Myocyte (in vitro differentiated cells): ENCODE measurements at places on chromosomes 6 and 20. TPM values are rescaled to one million over a fixed set of nuclear protein-coding genes. Genes with fewer than 3 reads are reported as not detected.

DNA sequence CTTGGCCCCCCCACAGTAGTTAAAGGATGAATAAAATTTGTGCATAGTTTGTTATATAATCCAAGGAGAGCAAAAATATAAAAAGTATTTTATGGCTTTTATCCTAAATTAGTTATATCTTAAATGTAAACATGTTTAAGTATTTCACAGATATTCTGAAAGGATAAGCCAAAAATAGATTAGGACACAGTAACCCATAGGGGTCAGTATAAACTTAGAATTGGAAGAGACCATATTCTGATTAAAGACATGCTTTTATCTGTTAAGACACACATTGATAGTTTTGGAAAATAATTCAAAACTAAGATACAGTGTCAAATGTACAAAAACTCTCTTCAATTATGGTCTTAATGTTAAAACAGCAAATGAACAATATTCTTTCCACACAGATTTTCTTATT is 4.5 kb upstream of the SERINC1 start:
- peak; percentile 18 for DNase-seq

DNA sequence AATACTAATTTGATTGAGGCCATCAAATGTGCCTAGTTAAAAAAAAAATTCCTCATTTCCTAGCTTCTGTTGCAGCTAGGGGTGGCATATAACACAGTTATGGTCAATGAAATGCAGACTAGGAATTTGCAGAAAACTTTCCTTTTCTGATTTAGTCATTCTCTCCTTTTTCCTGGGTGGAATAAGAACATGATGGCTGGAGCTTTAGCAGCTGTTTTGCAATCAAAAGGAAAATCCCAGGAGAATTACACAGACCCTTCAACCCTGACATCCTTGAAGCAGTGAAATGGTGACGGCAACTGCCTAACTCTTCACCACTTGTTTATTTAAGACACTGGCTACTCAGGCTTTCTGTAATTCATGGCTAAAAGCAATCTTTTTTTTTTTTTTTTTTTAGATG is 23.1 kb upstream of the RIMS4 start:
- no peak for DNase-seq

DNA sequence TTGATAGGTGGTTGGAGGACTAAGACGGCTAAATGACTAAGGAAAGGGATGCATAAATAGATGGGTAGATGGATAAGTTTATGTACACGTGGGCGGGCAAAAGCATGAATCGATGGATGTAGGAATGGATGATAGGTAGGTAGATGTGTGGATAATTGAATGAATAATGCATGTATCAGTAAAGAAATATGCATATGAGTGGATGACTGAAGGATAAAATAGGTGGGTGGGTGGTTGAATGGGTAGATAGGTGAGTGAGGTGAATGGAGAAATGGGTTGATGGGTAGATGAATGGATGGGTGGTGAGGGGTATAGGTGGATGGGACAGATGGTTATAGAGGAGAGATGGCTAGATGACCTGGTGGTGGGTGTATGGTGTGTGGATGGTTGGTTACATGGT is 20.2 kb downstream of the SLC12A5 start:
- DNase-seq, result no peak

- no peak for DNase-seq
Observed at GRCh38 chr6:149158076-149158475, 159.4 kb upstream of the TAB2 start.

- no peak for DNase-seq
Observed at GRCh38 chr20:57288651-57289277, 22.3 kb upstream of the BMP7 start.

DNA sequence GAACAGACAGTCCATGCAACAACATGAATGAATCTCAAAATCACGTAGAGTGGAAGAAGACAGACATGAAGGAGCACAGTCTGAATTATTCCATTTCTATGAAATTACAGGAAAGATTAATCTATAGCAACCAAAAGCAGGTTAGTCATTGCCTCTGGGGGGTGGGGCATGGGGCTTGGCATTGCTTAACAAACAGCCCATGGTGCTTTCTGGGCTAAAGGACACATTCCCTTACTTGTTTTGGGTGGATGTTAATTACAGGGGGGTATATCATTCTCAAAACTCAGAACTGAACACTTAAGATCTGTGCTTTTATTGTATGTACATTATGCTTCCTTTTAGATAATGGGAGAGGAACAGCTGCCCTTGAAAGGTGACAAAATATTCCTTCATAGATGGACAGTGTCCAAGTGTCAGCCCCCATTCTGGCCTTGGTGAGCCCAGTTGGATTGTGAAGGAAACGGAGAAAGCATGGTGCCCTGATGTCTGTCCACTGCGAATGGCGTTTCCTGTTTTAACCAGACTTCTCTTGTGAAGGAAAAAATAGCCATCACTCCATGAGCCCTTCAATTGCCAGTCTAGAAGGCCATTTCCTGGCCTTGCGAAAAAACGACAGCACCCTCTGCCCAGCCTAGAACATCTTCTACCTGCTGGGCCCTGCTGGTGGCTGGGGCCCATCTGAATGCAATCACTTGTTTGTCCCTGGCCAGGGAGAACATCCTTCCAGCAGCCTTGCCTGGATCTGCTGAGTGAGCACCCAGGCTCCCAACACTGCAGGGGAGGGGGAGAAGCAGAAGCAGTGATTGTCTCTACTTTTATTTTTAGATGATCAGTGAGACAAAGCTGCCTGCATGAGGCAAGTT is 179.7 kb downstream of the BCAS1 start:
- DNase-seq, result no peak

GRCh38 chr6:68679399-68679798 is 44.3 kb downstream of the ADGRB3 start:
- DNase-seq, result no peak

DNA sequence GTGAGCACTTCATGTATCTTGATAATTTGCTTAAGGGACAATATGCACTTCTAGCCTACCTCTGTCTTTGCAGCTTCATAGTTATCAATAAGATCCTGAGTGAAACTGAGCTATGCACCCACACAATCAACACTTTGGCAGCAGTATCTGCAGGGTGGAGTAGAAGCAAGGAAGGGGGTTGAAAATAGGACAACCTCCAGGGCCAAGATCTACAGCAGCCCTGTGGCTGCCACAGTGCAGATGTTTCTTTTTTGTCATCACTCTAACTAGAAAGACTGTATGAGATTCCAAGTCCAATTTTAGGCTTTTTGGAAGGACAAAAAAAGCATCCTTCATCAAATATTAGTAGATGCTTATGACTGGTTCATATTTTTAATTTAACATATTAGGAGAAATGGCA is 336.1 kb upstream of the CITED2 start:
- DNase-seq, result no peak

DNA sequence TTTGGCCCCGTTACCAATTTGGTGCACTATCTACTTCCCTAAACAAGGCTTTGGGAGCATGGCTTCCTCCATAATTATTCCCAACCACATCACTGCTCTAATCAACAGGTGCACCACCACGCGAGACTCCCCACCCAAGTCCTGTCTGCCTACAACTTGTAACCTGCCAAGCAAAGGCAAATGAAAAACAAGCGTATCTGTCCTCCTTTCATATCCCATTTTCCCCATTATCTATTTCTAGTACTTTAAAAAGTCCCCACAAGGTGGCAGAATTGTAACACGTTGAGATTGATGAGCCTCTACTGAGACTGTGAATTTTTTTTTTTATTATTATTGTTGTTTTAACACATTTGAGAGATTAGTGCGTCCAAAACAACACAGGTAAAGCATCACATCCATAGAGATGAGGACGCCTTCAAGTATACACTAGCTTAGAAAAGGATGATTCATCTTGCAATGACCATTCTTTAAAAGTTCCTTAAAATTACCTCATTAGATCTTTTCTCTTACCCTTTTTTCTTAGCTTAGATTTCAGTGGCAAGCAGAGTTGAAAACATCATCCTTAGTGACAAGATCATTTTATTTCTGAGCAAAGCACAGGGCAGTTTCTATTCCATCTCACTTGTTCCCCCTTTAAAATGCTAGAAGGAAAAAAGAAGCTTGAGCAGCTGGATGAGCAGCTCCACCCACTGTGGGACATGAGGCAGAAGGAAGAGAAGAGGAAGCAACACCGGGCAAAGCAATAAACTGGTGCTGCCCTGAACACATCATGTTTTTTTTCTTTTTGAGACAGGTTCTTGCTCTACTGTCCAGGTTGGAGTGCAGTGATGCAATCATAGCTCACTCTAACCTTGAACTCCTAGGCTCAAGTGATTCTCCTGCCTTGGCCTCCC is 210.8 kb downstream of the ARHGAP18 start:
- DNase-seq, result peak; percentile 77

GRCh38 chr6:14664621-14665315 is 547.2 kb downstream of the CD83 start:
- no peak for DNase-seq

GRCh38 chr20:6558341-6558740 is 209.1 kb upstream of the BMP2 start:
- DNase-seq, result no peak

- DNase-seq, result peak; percentile 69
Observed at GRCh38 chr6:41159415-41160082, 3.4 kb downstream of the TREM2 start.

GRCh38 chr6:116351101-116351500 is 19.6 kb upstream of the DSE start:
- DNase-seq, result no peak

DNA sequence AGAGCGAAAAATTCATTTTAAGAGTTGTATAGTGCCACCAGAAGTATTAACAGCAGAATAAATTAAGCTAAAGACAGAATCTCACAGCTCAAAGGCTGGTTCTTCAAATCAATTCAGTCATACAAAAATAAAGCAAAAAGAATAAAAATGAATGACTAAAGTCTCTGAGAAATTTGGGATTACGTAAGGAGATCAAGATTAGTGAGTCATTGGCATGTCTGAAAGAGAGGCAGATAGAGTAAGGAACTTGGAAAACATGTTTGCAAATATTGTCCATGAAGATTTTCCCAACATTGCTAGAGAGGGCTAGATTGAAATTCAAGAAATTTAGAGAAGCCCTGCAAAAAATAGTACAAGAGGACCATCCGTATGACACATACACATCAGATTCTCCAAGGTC is 1413.9 kb upstream of the ADGRB3 start:
- DNase-seq, result peak; percentile 39

DNA sequence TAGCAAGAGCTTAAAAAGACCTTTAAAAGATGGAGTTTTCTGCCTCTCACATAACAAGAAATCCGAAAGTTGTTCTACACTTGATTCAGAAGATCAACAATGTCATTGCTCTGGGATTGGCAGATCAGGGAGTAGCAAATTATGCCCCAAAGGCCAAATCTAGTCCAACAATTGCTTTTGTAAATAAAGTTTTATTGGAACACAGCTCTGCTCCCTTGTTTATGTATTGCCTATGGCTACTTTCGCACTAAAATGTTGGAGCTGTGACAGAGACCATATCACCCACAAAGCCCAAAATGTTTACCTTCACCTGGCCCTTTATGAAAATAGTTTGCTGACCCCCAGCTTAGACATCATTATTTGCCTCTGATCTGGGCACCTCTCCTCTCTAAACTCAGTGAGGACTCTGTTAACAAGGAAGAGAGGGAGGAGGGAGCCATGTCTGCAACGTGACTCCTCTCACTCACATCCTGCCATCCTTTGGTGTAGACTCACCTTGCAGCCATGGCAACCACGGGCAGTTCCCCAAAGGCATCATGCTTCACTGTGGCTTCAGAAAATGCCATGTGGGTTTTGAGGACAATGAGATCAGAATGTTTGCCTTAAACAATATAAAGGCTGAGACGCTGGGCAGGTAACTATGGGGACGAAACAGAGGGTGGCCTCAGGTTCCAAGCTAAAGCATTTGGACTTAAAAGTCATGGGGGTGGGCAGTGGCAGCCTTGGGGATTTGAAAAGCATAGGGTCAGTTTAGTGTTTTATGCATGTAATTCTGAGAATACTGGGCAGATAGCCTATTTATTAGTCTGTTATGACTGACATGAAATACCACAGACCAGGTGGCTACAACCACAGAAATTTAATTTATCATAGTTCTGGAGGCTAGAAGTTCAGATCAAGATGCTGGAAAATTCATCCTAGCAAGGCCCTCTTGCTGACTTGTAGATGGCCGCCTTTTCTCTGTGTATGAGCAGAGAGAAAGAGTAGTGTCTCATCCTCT is 149.7 kb upstream of the TNFAIP3 start:
- peak; percentile 83 for DNase-seq

DNA sequence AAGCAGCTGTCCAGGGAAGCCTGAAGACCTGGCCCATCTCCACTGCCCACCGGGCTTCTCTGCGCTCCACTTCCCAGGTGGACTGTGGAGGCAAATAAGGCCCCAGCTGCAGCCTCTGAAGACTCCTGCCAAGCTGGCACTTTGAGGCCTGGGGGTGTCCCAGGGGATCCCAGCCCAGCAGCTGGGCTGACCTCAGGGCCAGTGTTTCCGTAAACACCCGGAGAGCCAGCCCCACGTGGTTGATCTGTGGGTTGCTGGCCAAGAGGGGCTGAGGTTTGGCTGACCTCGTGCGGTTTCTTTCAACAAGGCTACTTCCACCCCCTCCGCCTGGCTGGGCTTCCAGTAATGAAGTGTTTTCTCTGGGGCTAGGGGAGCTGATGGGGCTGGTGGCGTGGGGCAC is 12.4 kb upstream of the CCN5 start:
- peak; percentile 99 for DNase-seq

DNA sequence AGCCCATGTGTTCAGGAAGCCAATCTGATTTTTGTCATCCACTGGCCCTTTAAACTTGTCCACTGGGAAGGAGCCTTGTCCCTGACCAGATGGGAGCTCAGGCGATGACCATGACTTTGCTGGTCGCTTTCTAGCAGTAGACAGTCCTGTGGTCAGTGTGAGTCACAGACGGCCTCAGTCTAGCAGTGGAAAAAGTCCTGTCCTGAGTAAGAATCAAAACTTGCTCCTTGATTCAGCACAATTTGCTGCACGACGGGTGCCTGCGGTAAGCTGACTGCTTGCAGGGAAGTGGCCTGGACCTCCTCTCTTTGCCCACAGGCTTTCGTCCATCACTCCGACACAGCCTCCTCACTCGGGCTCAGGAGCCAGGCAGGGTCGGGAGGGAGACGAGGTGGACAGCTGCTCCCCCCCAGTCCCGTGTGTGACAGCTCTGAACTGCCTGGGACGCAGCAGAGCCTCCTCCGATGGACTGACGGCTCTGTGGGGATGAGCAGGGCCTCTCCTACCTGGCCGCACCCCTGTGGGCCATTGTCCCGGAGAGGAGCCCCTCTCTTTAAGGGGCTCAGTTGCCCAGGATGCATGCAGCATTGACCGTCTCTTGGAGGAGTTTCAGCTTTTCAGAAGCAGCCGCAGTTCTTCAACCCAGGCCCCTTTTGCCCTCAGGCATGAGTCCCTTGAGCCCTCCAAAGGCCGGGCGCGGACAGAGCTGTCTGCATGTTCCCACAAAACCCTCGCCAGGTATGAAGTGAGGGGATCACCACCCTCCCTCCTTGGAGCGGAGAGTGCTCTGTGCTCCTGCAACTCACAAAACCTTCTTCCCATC is 209.2 kb downstream of the ANKRD60 start:
- peak; percentile 92 for DNase-seq

The LY6G6F gene
- not detected in 2 replicates for total RNA-seq

The C2 gene
- total RNA-seq, result 7.0 and 7.5 TPM in 2 replicates

The GNAS-AS1 gene
- not detected in 2 replicates for total RNA-seq

The RHAG gene
- total RNA-seq, result not detected in 2 replicates
